Sigmoid colon (tissue), 7 donors: ENCODE measurements at places on chromosomes 16 and 17. TPM values are rescaled to one million over a fixed set of nuclear protein-coding genes. Genes with fewer than 3 reads are reported as not detected.

OTOP3 gene
- not detected for total RNA-seq

C17orf50 gene
- not detected for total RNA-seq

- peaks cover 22% of the 10 kb centered on the region for H3K4me1 ChIP-seq
- peaks cover 12% of the 10 kb centered on the region for H3K36me3 ChIP-seq
- H3K4me3 ChIP-seq = peak overlapping the region; percentile 88
- peak overlapping the region; percentile 99 for H3K27ac ChIP-seq
- no peaks in the 10 kb centered on the region for H3K27me3 ChIP-seq
- DNase-seq = peak; percentile 93
Measured at GRCh38 chr17:68511671-68512246, 471 bp upstream of the PRKAR1A start.

KRT222 gene
- total RNA-seq = 4.7 TPM

- DNase-seq = no peak
- H3K4me1 ChIP-seq = no peaks in the 10 kb centered on the region
- H3K27me3 ChIP-seq = no peaks in the 10 kb centered on the region
- H3K4me3 ChIP-seq = no peak overlapping the region
- no peaks in the 10 kb centered on the region for H3K36me3 ChIP-seq
Measured at GRCh38 chr16:79625738-79626137, 25.2 kb upstream of the MAF start.

DNA sequence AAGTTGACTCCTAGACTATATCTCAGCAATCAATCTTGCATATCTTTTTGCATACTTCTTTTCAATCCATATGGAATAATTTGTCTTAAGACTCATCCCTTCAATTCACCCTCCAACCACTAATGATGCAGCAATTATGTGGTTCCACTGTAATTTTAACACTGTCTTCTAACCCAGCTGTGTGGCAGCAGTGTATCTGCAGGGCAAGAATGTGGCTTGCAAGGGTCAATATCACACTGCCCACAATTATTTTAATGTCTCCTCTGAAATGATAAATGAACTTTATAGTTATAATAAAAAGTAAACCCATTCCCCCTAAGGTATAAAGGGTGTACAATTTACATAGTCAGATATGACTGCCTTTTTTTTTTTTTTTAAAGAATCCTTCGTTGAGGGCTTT, 48.6 kb downstream of the FTO start:
- H3K36me3 ChIP-seq = no peaks in the 10 kb centered on the region
- no peak overlapping the region for H3K4me3 ChIP-seq
- no peaks in the 10 kb centered on the region for H3K4me1 ChIP-seq
- no peak overlapping the region for H3K27ac ChIP-seq
- H3K27me3 ChIP-seq = no peaks in the 10 kb centered on the region
- DNase-seq = no peak

DNA sequence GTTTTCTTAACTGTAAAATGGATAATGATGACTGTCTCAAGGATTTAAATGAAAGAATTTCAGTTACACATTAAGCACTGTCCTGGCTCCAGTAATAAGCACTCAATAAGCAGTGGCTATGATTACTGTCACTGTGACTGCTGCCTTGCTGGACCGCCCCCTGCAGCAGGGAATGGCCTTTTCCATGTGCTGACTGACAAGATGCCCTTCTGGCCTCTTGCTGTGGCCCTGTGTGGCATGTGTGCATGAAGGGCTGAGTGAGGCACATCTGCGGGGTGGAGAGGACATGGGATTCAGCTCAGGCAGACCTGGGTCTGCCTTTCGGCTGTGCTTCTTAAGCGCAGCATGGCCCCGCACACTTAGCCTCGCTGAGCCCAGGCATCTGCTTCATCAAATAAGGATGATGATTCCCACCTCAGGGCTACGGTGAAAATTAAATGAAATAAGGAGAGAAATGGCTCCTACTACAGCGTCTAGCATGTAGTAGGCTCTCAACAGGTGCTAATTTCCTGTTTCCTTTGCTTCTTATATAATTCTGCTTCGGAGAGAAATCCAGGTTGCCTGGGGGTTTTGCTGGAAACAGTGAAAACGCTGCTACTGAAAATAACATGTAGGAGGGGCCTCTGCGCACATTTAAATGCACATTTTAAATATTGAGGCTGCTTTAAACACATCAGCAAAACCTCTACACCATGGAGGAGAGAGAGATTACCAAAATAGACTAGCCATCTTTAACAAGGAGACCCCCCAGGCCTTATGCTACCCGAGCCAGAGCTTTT, 183.9 kb downstream of the PARN start:
- H3K36me3 ChIP-seq = peaks cover 6% of the 10 kb centered on the region
- H3K4me3 ChIP-seq = no peak overlapping the region
- no peak for DNase-seq
- no peak overlapping the region for H3K27ac ChIP-seq

ZNF597 gene
- 1.7 TPM for total RNA-seq

KRT13 gene
- total RNA-seq = 0.55 TPM

DNA sequence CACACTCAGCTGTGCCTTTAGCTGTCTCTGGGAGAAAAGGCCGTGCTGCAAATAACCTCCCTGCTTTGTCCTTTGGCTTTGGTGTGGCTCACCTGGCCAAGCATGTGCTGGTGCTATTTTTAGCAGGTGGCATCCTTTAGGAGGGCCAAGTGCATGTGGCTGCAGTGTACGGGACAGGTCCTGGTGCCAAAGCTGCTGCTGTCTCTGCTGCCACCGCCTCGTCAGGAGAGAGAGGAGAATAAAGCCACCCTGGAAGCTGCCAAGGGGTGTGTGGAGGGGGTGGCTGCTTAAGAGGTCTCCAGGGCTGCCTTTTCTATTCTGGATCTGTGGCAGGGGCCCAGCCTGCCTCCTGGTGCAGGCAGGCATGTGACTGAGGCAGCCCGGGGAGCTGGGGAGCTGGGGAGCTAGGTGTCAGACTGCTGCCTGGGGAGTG, 6.2 kb downstream of the AKAP1 start:
- peak overlapping the region; percentile 98 for H3K27ac ChIP-seq
- no peaks in the 10 kb centered on the region for H3K36me3 ChIP-seq
- no peaks in the 10 kb centered on the region for H3K4me1 ChIP-seq

DNA sequence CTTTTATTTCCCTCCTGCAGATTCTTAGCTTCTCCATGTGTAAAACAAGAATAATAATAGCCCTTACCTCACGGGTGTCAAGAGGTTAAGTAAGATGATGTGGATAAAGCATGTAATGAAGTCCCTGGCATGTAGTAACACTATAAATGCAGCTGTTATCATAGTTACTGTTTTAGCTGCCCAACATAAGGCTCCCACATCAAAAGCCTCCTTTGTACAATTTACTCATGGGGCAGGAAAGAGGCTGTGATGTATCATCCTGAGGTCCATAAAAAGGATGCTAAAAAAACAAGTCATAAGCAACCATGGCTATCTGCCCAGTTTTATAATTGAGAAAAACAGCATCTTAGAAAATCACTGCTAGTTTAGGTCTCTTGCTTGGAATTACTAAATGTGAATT, 339.7 kb downstream of the CA10 start:
- no peaks in the 10 kb centered on the region for H3K36me3 ChIP-seq
- H3K4me3 ChIP-seq = no peak overlapping the region
- no peaks in the 10 kb centered on the region for H3K27me3 ChIP-seq
- no peaks in the 10 kb centered on the region for H3K4me1 ChIP-seq

GRCh38 chr16:20291208-20292206, 35.8 kb downstream of the GP2 start:
- H3K36me3 ChIP-seq = no peaks in the 10 kb centered on the region
- H3K27me3 ChIP-seq = no peaks in the 10 kb centered on the region
- no peak overlapping the region for H3K27ac ChIP-seq
- DNase-seq = no peak
- H3K4me1 ChIP-seq = no peaks in the 10 kb centered on the region
- H3K4me3 ChIP-seq = no peak overlapping the region

HBA2 gene
- 8.2 TPM for total RNA-seq

CASKIN1 gene
- 0.27 TPM for total RNA-seq

TAC4 gene
- total RNA-seq = not detected

DNA sequence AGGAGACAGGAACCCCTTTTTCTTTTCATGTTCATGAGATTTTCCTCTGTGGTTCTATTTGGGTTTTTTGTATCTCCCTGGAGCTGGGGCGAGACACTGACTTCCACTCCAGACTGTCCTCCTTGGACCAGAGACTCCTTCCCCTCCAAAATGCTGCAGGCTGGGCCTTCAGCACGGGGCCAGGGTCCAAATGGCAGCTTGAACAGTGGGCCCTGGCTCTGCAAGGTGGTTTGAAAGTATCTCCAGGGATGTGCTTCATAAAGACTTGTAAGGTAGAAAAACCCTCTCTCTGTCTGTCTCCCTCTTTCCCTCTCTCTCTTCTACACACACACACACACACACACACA, 236.1 kb downstream of the ZNF423 start:
- H3K36me3 ChIP-seq = no peaks in the 10 kb centered on the region
- no peak overlapping the region for H3K4me3 ChIP-seq
- no peaks in the 10 kb centered on the region for H3K27me3 ChIP-seq
- H3K27ac ChIP-seq = peak overlapping the region; percentile 72
- DNase-seq = peak; percentile 50

- H3K4me1 ChIP-seq = peaks cover 49% of the 10 kb centered on the region
- H3K27ac ChIP-seq = peak overlapping the region; percentile 65
- peak overlapping the region; percentile 51 for H3K4me3 ChIP-seq
- peaks cover 16% of the 10 kb centered on the region for H3K27me3 ChIP-seq
- peak; percentile 47 for DNase-seq
Measured at GRCh38 chr16:82628088-82628423, 1.3 kb downstream of the CDH13 start.

- no peaks in the 10 kb centered on the region for H3K36me3 ChIP-seq
- no peaks in the 10 kb centered on the region for H3K4me1 ChIP-seq
- DNase-seq = no peak
- no peak overlapping the region for H3K27ac ChIP-seq
- no peaks in the 10 kb centered on the region for H3K27me3 ChIP-seq
- no peak overlapping the region for H3K4me3 ChIP-seq
Measured at GRCh38 chr16:28237754-28238357, 26.1 kb upstream of the XPO6 start.

- no peak for DNase-seq
- no peaks in the 10 kb centered on the region for H3K4me1 ChIP-seq
- H3K27me3 ChIP-seq = no peaks in the 10 kb centered on the region
- H3K36me3 ChIP-seq = no peaks in the 10 kb centered on the region
Measured at GRCh38 chr16:72604375-72604774, 432.4 kb upstream of the PMFBP1 start.

RND2 gene
- total RNA-seq = 3.0 TPM

MT1E gene
- total RNA-seq = 173 TPM

NOTUM gene
- not detected for total RNA-seq

RNU2-1 gene
- not detected for total RNA-seq

- no peaks in the 10 kb centered on the region for H3K4me1 ChIP-seq
- no peak overlapping the region for H3K4me3 ChIP-seq
- no peak for DNase-seq
- H3K27ac ChIP-seq = no peak overlapping the region
- no peaks in the 10 kb centered on the region for H3K36me3 ChIP-seq
Measured at GRCh38 chr16:87661561-87661960, 59.3 kb downstream of the JPH3 start.

DNA sequence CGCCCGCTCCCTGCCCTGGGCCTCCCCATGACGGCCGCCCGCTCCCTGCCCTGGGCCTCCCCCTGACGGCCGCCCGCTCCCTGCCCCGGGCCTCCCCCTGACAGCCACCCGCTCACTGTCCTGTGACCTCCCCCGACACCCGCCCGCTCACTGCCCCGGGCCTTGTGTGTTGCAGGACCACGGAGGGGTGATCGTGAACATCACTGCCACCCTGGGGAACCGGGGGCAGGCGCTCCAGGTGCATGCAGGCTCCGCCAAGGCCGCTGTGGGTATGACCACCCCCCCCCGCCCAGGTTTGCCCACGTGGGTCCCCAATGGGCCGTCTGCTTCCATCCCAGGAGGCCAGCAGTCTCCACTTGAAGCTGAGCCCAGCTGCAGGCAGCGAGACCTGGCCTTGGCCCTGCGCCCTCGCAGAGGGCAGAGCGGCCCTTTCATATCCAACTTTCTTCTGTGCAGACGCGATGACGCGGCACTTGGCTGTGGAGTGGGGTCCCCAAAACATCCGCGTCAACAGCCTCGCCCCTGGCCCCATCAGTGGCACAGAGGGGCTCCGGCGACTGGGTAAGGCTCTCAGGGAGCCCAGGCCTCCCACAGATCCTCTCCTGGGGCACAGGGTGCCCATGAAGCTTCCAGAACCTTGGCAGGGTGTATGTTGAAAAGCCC, 9.0 kb downstream of the DECR2 start:
- H3K27ac ChIP-seq = no peak overlapping the region
- H3K4me3 ChIP-seq = no peak overlapping the region
- DNase-seq = no peak
- H3K27me3 ChIP-seq = no peaks in the 10 kb centered on the region
- H3K4me1 ChIP-seq = no peaks in the 10 kb centered on the region
- H3K36me3 ChIP-seq = no peaks in the 10 kb centered on the region

UBE2I gene
- total RNA-seq = 54.5 TPM

GRCh38 chr17:4204190-4204589, 59.6 kb downstream of the ANKFY1 start:
- no peak for DNase-seq
- peak overlapping the region; percentile 89 for H3K27ac ChIP-seq
- peaks cover 49% of the 10 kb centered on the region for H3K4me1 ChIP-seq
- peaks cover 55% of the 10 kb centered on the region for H3K36me3 ChIP-seq
- no peak overlapping the region for H3K4me3 ChIP-seq

DNA sequence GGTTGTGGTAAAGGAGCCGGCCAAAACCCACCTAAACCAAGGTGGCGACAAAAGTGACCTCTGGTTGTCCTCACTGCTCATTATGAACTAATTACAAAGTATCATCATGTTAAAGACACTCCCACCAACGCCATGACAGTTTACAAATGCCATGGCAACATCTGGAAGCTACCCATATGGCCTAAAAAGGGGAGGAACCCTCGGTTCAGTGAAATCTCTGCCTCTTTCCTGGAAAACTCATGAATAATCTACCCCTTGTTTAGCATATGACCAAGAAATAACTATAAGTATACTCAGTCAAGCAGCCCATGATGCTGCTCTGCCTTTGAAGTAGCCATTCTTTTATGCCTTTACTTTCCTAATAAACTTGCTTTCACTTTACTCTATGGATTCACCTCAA, 72.2 kb downstream of the CYLD start:
- no peaks in the 10 kb centered on the region for H3K36me3 ChIP-seq
- H3K27me3 ChIP-seq = no peaks in the 10 kb centered on the region
- DNase-seq = no peak
- no peak overlapping the region for H3K4me3 ChIP-seq

- no peaks in the 10 kb centered on the region for H3K36me3 ChIP-seq
- peaks cover 7% of the 10 kb centered on the region for H3K4me1 ChIP-seq
- H3K27me3 ChIP-seq = no peaks in the 10 kb centered on the region
Measured at GRCh38 chr17:30472238-30472890, 4.8 kb upstream of the GOSR1 start.

SEZ6 gene
- 0.36 TPM for total RNA-seq

MT1H gene
- not detected for total RNA-seq

ZP2 gene
- total RNA-seq = not detected

DNA sequence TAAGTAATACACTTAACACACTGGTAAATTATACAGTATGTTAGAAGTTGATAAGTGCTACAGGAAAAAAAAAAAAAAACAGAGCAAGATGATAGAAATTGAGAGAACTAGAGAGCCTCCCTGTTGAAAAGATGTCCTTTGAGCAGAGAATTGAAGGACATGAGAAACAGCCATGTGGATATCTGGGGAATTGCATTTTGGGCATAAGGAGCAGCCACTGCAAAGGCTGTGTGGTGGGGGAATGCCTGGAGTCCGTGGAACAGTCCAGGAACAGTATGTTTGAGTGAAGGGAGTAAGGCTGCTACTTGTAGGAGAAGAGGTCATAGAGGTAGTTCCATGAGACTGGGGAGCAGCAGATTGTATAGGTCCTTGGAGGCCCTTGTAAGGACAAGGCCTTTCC, 178.4 kb downstream of the FTO start:
- H3K4me3 ChIP-seq = no peak overlapping the region
- H3K27me3 ChIP-seq = no peaks in the 10 kb centered on the region
- no peak overlapping the region for H3K27ac ChIP-seq
- DNase-seq = no peak
- H3K4me1 ChIP-seq = no peaks in the 10 kb centered on the region
- H3K36me3 ChIP-seq = peaks cover 31% of the 10 kb centered on the region
